Cardiac ventricle fibroblast (primary cell): ENCODE measurements at places on chromosomes 3 and 15. TPM values are rescaled to one million over a fixed set of nuclear protein-coding genes. Genes with fewer than 3 reads are reported as not detected.

The PLCL2 gene
- 8.8 and 9.7 TPM in 2 replicates for total RNA-seq

The ITIH3 gene
- 0.24 TPM in 1 of 2 replicates, not detected in the other for total RNA-seq

The CLDN1 gene
- total RNA-seq, result 0.06 TPM in 1 of 2 replicates, not detected in the other

The FSTL1 gene
- total RNA-seq, result 758 and 767 TPM in 2 replicates

The WDR93 gene
- 0.10 TPM in 1 of 2 replicates, not detected in the other for total RNA-seq
